ENCODE measurements at places on chromosomes 5 and 9.

GRCh38 chr5:81065492-81065891 is 105.3 kb downstream of the RASGRF2 start:
- DNase-seq: no peak

DNA sequence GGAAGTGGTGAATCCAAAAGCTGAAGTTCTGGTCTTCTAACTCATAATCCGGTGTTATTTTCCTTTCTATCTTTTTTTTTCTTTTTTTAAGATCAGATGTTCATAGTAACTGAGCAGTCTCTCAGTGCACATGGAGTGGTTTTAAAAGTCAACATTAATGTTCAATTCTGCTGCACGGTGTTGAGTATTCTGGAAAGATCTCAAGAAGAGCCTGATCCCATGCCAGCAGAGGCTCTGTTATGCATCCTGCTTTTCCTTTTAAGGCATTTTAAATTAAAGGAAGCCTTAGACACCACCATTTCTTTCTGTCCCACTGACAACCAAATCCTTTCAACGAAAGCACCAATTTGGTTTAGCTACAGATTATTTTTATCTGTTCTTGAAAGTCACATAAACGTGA is 33.4 kb downstream of the SEMA5A start:
- no peak for DNase-seq

DNA sequence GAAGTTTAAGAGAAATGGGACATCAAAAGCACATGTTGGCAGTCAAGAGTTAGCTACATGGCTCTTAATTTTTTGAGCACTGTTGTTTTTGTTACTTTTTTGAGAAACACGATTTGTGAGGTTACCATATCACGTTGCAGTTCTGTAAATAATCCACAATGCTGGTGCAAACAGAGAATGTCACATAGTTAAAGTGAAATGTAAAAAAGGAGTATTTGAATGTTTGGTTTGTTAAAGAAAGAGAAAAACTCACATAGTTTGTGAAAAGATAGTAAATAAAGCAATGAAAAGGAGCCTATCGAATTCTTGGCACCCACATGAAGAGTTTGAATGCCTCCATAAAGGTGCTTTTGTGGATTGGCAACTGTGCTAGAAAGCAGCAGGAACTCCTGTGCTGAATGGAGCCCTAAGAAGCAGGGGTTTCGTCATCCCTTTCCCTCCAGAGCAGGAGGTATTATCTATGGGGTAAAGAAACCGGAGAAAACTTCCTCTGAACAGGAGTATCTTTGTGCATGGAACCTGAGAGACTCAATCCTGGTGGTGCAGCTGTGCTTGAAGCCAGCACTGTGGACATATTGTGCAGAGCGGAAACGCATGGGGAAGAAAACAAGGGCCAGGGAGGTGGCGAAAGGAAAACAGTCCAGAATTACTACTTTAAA is 148.5 kb upstream of the OTULINL start:
- DNase-seq: no peak

DNA sequence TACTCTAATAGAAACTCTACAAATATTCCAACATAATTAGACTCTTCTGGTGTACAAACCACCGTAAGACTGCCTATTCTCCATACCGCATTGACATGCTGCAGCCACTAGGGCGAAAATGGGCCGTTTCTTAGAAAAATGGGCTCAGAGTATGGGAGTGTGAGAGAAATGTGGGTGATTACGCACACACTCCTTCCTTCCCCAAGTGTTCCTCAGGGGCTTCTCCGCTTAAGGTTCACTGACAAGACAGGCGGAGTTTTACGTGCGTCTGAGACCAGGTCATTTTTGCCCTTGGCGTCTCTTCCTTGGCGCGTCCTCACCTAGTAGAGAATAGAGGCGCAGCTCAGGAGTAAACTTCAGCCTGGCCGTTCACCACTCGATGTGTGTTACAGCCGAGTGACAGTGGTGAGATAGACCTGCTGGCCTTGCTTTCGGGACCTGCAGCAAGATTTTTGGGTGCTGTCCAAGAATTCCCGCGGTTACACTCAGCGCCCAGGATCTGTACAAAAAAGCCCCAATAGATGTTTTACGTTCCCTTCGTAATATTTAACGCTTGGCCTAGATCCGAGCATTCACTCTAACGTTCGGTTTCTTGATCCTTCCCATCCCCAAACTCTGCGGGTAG is 1.8 kb upstream of the NTRK2 start:
- DNase-seq: peak; percentile 2

- DNase-seq: peak; percentile 65
Observed at GRCh38 chr5:136769900-136770684, 404.7 kb upstream of the TRPC7 start.

DNA sequence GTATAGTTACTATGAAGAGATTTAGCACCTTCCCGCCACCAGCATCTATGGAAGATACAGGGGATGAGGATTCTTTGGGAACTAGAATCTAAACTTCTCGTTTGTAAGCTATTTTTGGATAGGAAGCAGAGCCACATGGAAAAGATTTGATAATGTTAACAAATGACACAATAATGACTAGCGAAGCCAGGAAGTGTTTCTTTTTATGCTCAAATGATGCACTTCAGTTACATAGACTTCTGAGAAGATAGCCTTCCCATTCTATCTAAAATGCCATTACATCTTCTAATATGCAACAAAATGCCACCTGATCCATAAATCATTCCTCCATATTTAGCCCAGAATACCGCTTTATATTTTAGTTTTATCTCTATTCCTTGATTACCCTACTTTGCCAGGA is 17.0 kb upstream of the TNC start:
- DNase-seq: no peak

DNA sequence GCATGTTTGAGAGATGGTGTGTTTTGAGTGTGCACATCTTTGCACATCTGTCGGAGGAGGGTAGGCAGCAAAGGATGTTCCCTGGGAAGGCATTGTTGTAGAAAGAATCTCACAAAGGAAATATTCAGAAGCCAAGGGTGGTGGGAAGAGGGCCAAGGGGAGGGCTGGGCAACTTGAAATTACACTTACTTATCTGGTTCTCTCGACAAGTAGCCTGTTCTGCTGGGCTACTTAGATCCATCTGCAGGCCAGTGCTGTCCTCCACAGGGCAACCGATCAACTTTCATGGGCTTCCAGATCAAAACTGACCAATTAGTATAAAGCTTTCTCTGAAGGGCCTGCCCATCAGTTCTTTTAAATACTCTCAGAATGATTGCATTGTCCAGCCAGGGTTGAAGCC is 495.2 kb downstream of the GADD45G start:
- no peak for DNase-seq

- DNase-seq: no peak
Observed at GRCh38 chr5:3031733-3032378, 280.4 kb upstream of the IRX2 start.

GRCh38 chr5:90844931-90845330 is 286.3 kb downstream of the ADGRV1 start:
- DNase-seq: no peak

GRCh38 chr5:114702136-114702535 is 340.3 kb downstream of the KCNN2 start:
- DNase-seq: no peak

- DNase-seq: no peak
Observed at GRCh38 chr9:137477778-137478612, 18.9 kb upstream of the NSMF start.

GRCh38 chr9:99966716-99967115 is 60.3 kb downstream of the STX17 start:
- no peak for DNase-seq

- DNase-seq: no peak
Observed at GRCh38 chr5:179120421-179120861, 60.3 kb downstream of the ZNF354C start.

DNA sequence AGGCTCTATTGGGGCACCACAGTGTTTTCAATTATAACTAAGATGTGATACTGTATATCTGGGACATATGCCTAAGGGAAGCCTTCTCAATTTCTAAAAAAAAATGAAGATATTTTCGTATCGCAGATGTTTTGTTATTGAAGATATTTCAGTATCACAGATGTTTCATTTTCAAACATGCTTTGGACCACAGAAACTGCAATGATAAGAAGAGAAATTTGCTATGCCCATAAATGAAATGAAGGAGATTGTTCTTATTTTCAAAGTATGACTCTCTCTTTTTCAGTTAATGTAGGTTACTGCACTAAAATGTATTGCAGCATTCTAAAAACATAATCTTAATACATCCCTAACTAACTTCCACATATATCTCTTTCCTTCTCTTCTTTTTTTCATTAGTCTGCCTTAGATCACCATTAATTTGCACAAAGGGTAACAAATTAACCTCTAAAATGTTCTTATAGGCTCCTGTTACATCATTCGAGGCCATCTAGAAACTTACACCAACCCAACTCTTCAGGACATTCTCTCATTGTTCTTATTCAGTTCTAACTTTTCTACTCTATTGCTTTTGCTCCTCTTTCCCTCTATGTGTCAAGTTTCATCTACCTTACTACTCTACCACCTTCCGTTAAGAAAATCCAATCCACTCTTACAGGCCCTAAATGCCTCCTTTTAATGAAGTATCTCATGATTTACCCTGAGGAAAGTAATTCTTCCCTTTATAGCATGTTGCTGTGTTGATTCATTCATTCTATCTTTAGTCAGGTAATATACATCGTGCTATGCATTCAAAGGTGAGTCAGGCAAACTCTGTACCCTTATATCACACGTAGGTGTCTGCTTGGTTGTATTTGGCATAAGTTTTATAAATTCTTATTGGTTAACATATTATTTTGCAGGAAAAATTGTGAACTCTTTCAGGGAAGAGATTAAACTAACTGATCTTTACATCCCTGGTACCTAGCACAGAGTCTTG is 70.5 kb downstream of the ST8SIA4 start:
- DNase-seq: no peak

DNA sequence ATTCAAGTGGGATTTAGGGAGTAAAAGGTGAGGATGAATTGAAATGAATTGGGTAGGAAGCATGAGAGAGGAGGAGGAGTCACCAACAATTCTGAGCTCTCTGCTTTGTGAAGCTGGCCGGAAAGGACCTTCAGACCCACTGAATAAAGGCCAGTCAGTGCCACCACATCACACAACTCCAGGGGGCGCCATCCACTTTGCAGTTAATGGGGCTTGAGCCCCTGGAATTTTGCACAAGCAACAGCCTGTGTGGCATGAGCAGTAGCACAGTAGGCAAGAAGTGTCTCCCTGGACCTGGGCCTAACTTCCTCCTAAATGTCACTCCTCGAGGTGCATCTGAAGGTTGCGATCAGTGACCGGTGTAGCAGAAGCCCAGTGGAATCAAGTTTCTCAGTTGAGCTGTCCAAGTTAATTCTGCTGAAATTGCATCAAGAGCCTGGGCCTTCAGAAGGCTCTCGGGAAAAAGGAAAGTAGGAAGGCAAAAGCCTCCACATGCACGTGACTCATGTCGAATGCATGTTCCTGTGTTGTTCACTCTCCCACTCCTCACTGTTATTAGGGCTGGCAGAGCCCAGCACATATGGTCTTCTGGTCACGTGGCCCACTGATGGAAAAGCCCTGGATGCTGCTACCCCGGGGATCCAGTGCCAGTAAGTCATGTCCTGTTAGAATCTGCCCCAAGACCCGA is 27.8 kb upstream of the GLIS3 start:
- peak; percentile 7 for DNase-seq

DNA sequence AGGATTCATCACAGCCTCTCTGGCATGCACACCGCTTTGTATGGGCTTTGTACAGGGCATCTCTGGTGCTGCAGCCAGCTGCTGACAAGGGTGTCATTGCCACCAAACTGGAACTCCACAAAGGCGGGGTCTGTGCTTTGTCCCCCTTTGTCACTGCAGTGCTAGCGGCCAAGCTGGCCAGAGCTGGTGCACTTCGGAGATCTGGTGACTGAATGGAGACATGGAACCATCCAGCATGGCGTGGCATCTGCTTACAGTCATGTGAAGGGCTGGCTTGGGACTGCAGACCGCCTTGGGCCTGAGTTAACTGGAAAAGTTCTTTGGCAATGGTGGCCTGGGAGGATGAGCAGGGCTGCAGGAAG is 18.7 kb upstream of the COL5A1 start:
- no peak for DNase-seq

DNA sequence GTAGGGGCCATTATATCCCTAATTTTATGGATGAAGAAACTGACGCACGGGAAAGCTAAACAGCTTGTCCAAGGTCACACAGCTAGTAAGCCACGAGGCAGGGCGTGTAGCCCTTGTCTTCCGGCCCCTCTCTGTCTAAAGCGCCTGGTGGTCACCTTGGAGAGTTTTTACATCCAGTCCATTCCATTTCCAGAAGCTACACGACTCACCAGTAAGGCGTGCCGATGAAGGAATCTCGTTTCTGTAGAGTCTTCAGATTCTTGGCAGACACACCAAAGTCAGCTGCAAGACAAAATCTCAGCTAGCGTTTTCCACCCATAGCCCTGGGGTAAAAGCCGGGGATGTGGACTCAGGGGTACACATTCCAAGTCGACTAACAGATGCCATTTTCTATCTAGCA is 80.5 kb downstream of the STK10 start:
- DNase-seq: no peak

GRCh38 chr5:175254155-175254554 is 189.8 kb downstream of the DRD1 start:
- DNase-seq: no peak

- DNase-seq: no peak
Observed at GRCh38 chr5:100841358-100842076, 61.6 kb downstream of the ST8SIA4 start.

GRCh38 chr9:20524776-20525175 is 97.5 kb downstream of the MLLT3 start:
- DNase-seq: no peak

DNA sequence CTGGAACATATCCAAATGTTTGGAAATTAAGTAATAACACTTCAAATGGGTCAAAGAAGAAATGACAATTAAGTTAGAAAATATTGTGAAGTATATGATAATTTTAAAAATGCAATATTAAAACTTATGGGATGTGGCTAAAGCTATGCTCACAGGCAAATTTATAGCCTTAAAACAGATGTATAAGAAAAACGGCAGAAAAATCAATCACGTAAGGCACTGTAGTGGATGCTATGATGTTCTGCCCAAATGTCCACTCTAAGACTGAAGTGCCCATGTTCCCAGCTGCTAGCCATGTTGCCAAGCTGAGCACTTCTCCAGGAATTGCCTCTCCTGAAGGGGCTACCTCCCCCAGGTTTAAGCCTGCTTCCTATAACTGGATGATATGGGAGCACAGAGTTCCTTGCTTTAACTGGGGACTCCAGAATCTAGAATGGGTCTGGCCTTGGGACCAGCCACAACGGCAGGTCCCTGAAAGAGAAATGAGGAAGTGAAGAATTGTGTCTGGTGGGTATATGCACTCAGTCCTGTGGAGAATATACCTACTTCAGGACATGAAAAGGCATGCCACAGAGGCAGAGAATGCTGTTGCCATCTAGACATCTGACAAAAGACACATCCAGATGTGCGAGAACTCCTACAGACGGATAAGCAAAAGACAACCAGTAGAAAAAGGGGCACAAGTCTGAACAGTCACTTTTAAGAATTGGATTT is 78.2 kb upstream of the RXRA start:
- no peak for DNase-seq

DNA sequence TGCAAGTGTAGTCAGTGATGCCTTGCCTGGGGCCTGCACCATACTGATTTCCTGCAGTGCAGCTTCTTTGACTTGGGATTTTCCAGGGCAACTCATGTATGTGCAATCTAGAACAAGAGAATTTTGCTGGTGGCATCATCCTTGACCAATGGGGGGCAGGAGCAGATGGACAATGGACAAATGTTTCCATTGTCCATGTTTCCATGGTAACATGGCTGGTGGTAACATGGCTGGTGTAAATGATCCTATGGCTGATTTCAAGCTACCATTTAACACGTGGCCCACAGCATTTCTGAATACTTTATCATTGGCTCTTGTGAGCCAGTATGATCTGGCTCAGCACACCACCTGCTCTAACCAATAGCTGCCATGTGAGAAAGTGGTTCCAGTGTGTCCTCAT is 130.1 kb upstream of the OSMR start:
- no peak for DNase-seq
